Heart left ventricle (tissue), 16 donors: ENCODE measurements at places on chromosomes 11 and 22.

DNA sequence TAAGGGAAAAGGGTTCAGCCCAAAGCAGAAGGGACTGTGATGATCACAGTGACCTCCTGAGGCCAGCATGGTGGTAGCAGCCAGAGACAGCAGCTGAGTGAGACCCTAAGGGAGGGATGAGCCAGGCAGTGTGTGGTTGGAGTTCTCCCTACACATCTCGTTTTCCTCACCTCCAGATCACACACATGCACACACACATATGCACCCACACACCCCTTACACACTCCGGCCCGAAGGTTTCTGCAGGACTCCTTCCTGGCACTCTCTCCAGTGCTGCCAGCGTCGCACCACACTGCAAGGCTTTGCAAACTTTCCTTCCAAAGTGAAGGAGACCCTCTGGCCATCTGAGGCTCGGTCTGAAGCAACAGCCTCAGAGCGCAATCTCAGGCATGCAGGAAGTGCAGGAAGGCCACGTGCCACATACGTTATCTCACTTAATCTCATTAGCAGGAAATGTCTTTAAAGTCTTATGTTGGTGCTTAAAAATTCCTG lies 26.9 kb upstream of the TP53I11 start:
- DNase-seq = no peak

DNA sequence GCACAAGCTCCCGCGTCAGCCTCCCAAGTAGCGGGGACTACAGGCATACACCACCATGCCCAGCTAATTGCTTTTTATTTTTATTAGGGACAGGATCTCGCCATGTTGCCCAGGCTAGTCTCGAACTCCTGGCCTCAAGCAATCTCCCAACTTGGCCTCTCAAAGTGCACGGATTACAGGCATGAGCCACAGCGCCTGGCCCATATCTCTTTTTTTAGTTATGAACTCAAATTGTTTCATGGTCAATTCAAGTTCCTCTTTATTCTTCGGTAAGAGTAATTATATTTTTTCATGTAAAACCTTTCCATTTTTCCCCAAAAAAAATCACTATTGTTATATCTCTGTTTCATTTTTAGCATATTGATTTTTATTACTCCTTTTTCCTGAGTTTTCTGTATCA lies 25.5 kb downstream of the FCHSD2 start:
- no peak for DNase-seq

DNA sequence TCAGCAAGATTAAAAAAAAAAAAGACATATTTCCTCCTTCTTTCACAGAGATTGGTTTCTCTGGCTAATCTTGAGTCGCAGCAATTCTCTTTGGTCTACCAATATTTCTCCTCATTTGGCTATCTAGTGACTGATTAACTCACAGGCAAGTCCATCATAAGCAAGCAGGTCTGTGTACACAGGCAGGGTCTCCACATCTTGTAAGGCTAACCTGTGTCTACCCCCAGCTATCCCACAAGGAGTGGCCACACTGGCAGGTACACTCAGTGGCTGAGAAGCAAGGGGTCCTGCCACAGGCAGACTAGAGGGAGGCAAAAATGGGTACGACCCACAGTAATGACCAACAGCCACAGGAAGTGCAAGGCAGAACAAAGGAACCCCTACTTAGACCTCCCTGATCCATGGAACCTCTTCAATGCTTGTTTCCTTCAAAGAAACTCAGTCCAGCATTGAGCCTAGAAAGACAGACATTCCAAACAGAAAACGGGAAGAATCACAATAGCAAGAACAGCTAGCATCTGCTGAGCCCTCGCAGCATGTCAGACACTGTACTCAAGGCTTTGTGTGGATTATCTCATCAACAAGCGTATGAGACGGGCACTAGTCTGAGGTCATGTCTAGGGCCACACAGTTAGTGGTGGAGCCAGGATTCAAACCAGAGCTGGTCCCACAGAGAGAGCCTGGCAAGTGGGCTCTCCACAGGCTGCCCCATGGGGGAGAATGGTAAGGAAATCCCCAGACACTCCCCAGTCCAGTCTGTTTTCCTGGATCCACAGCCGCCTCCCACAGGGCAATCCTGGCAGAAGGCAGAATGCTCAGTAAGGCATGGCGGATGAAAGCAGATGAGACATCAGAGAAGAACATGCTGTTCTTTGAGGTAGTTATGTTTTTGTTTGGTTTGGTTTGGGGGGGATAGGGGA lies 34.3 kb downstream of the PLEKHA7 start:
- no peak for DNase-seq

- no peak for DNase-seq
These were observed 43.1 kb downstream of the SVIP start for GRCh38 chr11:22786475-22786874.

DNA sequence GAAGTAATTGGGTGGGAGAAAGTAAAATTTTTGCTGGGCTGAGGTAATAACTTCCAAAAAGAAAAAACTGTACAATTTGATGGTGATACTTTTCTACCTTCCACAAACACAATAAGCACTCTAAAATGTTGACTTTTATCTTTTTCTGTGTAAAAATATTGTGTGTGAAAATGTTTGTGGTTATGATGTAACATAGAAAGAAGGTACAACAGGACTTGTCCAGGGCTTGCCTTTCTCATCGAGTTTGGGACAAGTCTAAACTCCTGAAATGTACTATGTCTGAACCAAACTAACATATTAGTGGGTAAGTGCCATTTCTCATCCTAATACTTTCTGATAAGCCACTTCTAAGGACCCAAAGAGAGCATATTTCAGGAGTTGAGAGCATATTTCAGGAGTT lies 174.2 kb upstream of the PDGFD start:
- DNase-seq = no peak

GRCh38 chr11:112455791-112456190 lies 195.1 kb upstream of the PLET1 start:
- DNase-seq = no peak

DNA sequence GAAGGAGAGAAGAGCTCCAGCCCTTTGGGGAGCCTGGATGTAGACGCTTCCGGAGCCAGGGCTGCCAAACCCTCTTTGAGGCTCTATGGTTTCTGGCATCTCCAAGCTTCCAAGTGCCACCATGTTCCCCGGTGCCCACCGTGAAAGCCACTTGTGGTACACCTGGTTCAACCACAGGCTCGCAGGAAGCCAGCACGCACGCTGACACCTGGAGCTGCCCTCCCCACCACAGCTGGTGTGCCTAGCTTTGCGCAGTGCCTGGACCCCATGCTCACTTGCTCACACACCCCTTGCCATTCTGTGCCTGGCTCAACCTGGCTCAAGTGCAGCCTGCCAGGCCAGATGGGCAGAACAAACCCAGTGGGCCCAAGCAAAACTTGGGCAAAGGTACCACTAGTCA lies 831.4 kb downstream of the DLG2 start:
- DNase-seq = no peak

GRCh38 chr11:10627291-10627690 lies 58.8 kb upstream of the LYVE1 start:
- DNase-seq = no peak

DNA sequence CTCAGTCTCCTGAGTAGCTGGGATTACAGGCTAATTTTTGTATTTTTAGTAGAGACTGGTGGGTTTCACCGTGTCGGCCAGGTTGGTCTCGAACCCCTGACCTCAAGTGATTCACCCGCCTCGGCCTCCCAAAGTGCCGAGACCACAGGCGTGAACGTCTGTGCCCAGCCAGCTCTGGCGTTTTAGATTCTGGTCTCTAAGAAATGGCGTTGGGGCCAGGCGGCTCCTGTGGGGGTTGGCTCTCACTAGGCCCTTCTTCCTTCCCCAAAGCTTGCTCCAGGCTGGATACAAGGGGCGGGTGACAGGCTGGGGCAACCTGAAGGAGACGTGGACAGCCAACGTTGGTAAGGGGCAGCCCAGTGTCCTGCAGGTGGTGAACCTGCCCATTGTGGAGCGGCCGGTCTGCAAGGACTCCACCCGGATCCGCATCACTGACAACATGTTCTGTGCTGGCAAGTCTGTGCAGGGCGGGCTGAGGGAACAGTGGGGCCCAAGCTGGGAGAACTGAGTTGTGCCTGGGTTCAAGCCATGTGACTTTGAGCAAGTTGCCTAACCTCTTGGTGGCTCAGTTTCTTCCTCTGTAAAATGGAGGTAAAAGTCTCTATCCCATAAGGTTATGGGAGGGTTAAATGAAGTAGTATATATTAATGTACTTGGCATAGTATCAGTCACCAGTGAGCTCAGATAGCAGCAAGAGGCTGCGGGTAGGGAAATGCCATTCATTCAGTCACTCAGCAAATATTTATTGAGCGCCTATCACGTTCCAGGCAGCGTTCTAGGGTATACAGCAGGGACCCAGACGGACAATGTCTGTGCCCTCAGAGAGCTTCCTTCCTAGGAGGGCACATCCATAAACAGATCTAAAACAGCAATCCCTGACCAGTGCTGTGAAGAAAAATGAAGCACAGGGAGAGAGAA lies 10.4 kb downstream of the F2 start:
- no peak for DNase-seq

- DNase-seq = no peak
These were observed 95.2 kb upstream of the ANO1 start for GRCh38 chr11:69982690-69983570.

GRCh38 chr11:45332276-45332934 lies 46.3 kb upstream of the SYT13 start:
- DNase-seq = no peak

DNA sequence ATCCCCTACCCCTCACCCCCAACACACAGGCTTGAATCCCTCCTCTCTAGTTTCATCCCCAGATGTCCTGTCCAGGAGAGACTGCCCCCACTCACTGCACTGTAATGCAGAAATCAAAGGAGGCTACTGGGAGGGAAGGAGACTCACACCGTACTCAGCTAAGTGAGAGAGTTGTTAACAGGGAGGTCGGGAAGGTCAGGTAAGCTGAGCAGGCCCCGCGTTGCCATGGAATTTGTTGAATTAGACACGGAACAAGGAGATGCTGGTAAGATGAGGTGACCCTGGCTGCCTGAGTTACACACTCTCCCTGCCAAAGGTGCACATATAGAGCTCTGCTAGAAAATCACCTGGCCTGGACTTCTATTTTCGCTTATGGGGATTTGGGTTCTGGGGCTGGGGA lies 197.9 kb downstream of the NXPE2 start:
- DNase-seq = no peak

DNA sequence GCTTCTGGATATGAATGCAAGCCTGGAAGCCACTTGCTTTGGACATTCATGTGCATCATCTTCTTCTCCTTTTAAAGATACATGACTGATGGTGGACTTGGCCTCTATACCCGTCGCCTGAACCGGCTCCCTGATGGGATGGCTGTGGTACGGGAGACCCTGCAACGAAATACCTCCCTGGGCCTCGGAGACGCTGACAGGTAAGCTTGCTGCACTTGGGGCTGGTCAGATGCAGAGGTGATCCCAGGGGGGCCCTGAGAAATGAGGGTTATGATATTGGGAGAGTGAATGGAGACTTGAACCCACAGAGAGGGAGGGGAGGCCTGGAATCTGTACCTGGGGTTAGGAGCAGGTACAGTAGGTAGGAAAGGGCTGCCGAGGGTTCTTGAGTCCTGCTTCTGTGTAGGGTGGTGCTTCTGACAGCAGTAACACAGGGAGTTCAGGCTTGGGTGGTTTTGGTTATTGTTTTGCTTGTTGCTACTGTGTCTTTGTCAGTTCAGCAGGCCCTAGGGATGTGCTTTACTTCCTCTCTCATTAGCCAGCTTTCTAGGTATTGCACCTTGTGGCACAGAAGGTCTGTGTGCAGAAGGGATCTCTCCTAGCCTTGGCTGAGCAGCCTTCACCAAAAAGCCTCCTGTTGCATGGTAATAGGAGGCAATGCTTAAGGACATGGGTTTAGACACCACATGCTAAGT lies 176.1 kb downstream of the DBX1 start:
- DNase-seq = no peak

DNA sequence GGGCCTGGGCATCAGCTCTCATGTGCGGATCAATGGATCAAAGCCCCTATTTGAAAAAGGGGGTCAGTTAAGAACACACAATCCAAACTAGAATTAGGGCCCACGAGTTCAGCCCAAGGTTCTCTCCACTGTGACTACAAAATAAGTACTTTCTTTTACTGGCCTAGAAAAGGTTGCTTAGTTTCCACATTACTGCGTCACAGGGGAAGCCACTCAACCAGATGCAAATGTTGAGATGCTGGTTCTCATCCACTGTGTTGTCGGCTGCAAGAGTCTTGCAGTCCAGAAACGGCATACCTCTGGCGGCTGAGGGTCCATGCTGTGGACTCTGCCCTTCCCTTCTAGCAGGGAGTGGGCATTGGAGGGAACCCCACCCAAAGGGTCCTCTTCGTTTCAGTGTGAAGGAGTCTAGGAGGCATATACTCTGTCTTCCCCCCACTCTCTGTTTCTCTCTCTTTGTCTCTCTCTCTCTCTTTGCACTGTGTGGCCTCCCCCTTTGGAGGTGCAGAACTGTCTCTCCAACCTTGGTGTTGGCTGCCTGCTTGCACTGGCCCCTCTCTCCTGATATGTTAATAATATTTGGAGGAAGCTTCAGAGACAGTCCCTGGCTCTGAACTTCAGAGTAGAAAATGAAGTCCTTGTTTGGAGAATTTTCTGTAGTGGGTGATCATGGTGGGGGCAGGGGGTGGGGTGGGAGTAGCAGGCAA lies 99.0 kb upstream of the NNMT start:
- peak; percentile 48 for DNase-seq

DNA sequence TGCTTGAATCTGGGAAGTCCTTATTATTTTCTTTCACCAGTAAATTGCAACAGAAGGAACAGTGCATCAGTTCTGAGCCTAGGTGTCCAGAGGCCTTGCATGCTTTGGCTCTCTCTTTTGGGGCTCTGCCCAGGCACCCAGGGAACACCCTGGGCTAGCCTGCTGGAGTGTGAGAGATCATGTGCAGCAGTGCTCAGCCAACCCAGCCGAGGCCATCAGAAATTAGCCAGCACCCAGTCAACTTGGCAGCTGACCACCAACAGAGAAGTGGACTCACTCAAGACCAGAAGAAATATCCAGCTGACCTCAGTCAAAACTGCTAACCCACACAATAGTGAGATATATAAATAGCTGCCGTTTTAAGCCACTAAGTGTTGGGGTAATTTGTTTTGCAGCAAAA lies 11.2 kb upstream of the P4HA3 start:
- DNase-seq = peak; percentile 67

GRCh38 chr11:46298699-46299433 lies 21.4 kb downstream of the CREB3L1 start:
- DNase-seq = no peak

DNA sequence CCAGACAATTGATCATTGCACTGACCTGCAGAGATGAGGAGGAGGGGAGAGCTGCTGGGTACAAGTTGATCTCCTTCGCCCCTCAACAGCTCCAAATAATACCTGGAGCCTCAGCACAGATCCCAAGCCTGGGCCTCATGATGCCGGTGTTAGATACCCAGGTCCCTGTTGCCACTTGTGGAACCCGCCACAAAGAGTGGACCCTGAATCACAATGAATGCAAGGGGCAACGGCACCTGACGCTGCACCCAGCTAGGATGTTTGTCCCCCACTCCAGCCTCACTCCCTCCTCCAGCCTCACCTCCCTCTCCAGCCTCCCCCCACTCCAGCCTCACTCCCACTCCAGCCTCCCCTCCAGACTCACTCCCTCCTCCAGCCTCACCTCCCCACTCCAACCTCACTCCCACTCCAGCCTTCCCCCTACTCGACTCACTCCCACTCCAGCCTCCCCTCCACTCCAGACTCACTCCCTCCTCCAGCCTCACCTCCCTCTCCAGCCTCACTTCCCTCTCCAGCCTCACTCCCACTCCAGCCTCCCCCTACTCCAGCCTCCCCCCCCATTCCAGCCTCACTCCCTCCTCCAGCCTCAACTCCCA lies 879.0 kb downstream of the BRD1 start:
- DNase-seq = no peak
